ENCODE measurements at places on chromosomes 16 and 17. TPM values are rescaled to one million over a fixed set of nuclear protein-coding genes. Genes with fewer than 3 reads are reported as not detected.

Gene GPR142
- not detected for total RNA-seq

Gene ZFPM1
- total RNA-seq, result 0.34 TPM

Gene STAT5A
- total RNA-seq, result 54.8 TPM

Gene DNASE1L2
- 0.15 TPM for total RNA-seq

Gene PLLP
- 0.36 TPM for total RNA-seq

Gene PROCA1
- total RNA-seq, result 1.3 TPM

Gene TP53TG3C
- not detected for total RNA-seq

Gene CCL14
- not detected for total RNA-seq

Gene RHBDL1
- total RNA-seq, result 0.69 TPM

Gene NKD1
- total RNA-seq, result 0.69 TPM

Gene KRTAP4-1
- total RNA-seq, result not detected

Gene CES1
- total RNA-seq, result 3.2 TPM

Gene IQCK
- total RNA-seq, result 7.2 TPM

Gene NPW
- total RNA-seq, result 0.36 TPM

Gene SP6
- under 0.01 TPM for total RNA-seq

Gene SLC35G6
- total RNA-seq, result not detected

Gene KRTAP4-9
- total RNA-seq, result not detected

Gene TCAP
- total RNA-seq, result 0.34 TPM

Gene C17orf78
- total RNA-seq, result not detected

Gene TNFRSF12A
- 42.6 TPM for total RNA-seq

Gene LITAFD
- total RNA-seq, result not detected

Gene RNF222
- total RNA-seq, result not detected

Gene LPO
- total RNA-seq, result not detected

Gene TBC1D3
- not detected for total RNA-seq

Gene HBZ
- total RNA-seq, result not detected

Gene HAP1
- under 0.01 TPM for total RNA-seq

Gene CFAP97D1
- total RNA-seq, result 0.15 TPM

Gene KRT9
- not detected for total RNA-seq

Gene CCL17
- 0.73 TPM for total RNA-seq

Gene MYO15A
- 0.67 TPM for total RNA-seq

Gene AXIN2
- 2.7 TPM for total RNA-seq

Gene SHBG
- 0.33 TPM for total RNA-seq

Gene CUEDC1
- 16.3 TPM for total RNA-seq

Gene MYH2
- not detected for total RNA-seq

Gene NT5M
- total RNA-seq, result 3.6 TPM

Gene NLRC5
- total RNA-seq, result 49.1 TPM

Gene SPOP
- 32.7 TPM for total RNA-seq

Gene SLC7A6
- total RNA-seq, result 36.0 TPM

Gene ZSCAN10
- not detected for total RNA-seq

Gene VASN
- 20.4 TPM for total RNA-seq

Gene MT1B
- not detected for total RNA-seq

Gene SLC12A3
- total RNA-seq, result not detected

Gene POLR3K
- 9.7 TPM for total RNA-seq
